ENCODE measurements at places on chromosomes 13 and 19.
A peak's percentile ranks its signal among the peaks of the same experiment; 100 is the strongest.

DNA sequence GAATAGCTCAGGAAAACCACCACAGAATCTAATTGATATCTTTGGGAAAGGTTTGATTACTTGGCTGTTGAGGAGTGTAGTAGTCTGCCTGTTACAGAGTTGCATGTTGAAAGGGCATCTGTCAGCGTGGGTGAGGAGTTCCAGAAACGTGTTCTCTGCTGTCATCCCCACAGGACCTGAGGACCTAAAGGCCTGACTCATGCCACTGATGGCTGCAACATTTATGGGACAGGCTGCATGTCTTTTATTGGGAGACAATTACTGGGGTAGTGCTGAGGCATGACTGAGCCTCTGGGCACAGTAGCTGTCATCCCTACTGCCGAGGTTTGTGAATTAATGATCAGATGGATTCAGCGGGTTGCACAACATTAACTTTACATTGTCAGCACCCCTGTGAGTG, 525.9 kb downstream of the GPC6 start:
- DNase-seq: no peak

DNA sequence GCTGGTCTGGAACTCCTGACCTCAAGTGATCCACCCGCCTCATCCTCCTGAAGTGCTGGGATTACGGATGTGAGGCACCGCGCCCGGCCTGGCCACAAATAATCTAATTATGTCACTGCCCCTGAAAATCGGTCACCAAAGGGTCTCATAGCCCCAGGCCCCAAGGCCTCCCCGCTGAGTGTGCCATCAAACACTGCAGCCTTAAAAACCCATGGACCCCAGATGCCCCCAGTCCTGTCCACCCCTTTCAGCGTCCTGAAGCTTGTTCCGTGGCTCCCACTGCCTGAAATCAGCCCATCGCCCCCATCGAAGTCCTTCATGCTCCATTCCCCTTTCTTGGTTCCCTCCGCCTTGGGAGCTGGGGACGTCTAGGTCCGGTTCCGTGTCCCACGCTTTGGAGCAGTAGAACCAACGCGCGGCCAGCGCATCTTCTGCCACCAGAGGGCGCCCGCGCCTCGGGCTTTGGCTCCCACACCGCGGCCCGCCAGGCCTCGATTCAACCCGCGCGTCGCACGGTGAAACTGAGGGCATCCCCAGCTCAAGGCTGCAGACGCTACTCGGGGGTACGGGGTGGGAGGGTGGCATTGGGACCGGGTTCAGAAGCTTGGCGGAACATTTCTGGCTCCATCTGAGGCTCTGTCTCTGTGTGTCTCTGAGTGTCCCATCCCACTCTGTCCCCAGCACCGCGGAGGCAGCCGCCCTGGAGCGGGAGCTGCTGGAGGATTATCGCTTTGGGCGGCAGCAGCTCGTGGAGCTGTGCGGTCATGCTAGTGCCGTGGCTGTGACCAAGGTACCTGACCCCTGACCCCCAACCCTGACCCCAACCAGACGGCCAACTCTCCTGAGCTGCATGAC, 3.5 kb downstream of the YJEFN3 start:
- peak; percentile 83 for DNase-seq

DNA sequence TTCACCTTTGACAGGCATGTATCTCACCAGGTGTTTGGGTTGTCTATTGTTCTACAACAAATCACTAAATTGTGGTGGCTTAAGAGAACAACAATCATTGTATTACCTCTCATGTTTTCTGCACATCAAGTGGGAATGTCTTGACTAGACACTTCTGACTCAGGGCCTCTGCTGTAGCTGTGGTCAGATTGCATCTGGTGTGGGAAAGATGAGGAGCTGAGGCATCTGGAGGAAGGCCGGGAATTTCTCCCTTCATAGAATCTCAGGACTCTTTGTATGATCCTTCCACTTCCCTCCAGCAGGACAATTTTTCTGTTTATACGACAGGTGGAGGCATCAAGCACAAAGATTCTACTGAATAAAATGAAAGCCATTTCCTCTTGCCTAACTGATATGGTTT, 511.8 kb upstream of the NBEA start:
- DNase-seq: no peak

DNA sequence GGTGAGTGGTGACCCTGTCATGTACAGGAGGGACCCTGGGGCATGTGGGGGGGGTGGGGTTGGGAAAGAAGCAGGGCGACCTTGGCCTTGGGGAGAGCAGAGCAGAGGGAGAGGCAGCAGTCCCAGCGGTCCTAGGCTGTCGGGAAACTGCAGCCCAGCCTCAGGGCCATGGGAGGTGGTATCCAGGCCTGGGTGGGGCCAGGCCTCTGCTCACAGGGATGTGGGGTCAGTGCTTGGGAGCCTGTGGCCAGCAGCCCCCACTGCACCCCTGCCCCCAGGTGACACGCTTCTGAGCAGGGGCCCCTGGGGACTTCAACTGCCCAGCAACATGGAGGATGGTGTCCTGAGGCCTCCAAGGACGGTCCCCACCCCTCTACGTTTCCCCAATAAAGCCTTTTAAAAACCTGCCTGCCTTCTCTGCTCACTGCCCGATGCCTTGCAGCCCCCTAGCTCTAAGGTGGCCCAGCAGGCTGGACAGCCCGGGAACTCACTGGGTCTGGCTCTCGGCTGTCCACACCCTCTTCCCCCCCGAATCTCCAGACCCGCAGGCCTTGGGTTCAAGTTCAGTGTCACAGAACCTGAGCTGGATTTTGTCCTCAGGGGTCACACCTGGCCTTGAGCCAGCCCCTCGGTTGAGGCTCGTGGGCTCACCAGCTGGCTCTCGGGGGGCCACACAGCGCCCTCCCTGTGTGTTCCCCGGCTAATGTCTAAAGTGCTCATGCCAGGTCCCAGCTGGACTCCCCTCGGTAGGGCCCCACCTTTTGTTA, 6.9 kb downstream of the PNKP start:
- no peak for DNase-seq

DNA sequence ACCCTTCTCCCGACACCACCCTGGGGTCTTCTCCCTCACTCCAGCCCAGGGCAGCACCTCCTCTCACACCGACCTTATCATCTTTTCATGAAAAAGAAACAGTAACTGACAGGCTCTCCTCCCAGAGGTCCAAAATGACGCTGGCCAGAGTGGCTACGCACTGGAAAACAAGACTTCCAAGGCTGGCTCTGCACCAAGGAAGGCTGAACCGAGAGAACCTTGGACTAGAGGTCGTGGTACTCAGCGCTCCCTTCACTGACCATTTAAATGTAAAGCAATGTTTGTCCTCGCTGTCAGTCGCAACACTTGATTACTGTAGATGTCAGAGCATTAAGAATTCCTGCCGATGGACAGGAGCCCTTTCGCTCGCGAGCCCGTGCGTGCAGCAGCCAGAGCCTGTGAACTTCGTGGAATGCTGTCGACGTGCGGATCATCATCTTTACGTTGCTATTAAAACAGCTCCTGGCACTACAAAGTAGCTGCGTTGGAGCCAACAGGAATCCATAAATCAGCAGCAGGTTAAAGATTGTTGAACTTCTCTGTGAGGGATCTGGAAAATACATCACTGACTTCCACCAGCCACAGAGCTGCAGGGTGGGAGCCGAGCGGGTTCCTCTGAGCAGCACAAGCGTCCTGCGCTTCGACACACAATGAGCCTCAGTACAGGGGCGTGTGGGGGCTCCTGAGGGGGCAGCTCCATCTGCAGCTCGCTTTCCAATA, 125.5 kb upstream of the MCF2L start:
- no peak for DNase-seq

DNA sequence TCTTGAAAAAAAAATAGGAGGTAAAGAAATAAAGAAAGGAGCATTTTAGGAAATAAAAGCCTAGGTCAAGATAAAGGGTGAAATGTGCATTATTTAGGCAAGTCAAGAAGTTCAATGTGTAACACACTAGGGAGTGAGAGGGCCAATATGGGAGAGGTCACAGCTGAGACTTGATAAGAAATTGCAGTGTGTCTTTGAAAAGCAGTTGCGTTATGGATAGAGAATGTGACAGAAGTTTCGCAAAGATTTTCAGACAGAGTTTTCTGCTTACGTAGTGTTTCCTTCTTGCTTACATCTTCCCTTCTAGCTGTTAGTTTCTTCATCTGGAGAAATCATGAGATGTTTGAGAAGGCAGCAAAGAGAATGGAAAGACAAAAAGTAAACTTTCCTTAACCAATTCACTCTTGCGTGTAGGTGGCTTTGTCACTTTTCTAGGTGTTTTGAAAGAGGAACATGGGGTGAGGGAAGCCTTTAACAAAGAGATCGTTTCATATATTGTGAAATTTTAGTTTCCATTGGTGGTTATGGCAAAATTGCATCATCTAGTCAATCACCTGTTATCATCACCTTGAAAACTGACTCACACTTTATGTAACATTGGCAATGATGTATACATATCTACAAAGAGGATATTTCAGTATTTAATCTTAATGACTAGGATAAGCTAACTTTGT, 975.5 kb downstream of the OLFM4 start:
- no peak for DNase-seq

- no peak for DNase-seq
Measured at GRCh38 chr13:39107561-39107960, 69.3 kb downstream of the NHLRC3 start.

GRCh38 chr19:54376610-54377285, 12.0 kb upstream of the LAIR1 start:
- no peak for DNase-seq

- no peak for DNase-seq
Measured at GRCh38 chr13:111027458-111028439, 87.4 kb upstream of the ARHGEF7 start.

- peak; percentile 29 for DNase-seq
Measured at GRCh38 chr19:34365463-34366401, 736 bp downstream of the GPI start.

GRCh38 chr19:14405758-14406644, 13.1 kb downstream of the DDX39A start:
- DNase-seq: peak; percentile 93

DNA sequence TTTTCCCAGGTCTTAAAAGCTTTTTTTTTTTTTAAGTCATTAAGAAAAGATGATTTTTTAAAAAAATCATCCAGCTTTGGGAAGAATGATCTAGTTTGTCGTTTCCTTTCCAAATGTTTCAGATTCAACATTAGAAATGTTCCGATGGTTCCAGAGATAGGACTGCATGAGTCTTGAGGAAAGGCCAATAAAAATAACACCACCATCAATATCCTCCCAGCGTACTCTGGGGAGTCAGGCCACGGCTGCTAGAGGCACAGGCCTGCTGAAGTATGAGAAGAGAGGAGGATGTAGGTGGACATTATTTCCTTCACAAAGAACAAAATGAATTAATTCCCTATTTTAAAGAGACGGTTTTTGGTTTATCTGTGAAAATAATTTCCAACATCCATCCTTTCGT, 60.0 kb upstream of the SHISA2 start:
- no peak for DNase-seq

DNA sequence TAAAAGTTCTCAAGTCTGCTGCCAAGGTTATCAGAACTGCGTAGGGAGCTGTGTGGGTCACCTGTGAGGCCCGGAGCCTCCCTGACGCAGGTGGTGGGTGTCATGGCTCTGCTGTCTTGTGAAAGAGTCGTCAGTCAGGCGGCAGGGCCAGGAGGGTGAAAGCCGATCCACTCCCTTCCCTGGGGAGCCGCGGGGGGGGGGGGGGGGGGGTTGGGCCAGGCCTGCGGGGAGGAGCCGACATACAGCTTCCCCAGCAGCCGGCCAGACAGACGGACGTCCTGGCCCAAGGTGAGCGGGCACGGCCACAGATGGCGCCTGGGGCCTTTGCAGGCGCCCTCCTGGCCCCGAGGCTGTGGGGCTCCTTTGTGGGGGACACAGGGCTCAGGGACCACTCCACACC, 12.4 kb downstream of the SBNO2 start:
- no peak for DNase-seq

- DNase-seq: no peak
Measured at GRCh38 chr13:23144431-23144830, 36.3 kb upstream of the SGCG start.

GRCh38 chr19:7099597-7099921, 30.1 kb downstream of the ZNF557 start:
- no peak for DNase-seq

GRCh38 chr19:10143681-10144080, 24.0 kb upstream of the EIF3G start:
- no peak for DNase-seq

DNA sequence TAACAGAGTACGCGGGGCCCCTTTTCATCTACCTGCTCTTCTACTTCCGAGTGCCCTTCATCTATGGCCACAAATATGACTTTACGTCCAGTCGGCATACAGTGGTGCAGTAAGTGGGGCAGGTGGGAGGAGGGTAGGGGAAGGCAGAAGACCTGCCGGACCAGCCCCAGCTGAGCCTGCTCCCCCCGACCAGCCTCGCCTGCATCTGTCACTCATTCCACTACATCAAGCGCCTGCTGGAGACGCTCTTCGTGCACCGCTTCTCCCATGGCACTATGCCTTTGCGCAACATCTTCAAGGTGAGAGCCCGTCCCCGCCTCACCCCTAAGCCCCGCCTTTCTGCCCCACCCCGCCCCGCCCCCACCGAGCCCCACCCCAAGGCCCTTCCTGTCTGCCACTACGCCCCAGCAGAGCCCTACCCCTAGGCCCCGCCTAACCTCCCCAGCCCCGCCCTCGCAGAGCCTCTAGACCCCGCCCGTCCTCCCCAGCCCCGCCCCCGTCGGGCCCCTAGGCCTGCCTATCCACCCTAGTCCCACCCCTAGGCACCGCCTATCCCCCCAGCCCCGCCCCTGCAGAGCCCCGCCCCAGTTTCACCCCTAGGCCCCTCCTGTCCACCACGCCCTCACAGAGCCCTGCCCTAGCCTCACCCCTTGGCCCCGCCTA, 7.7 kb downstream of the NDUFB7 start:
- DNase-seq: peak; percentile 79

GRCh38 chr13:27359199-27359821, 65.1 kb upstream of the GTF3A start:
- peak; percentile 85 for DNase-seq

GRCh38 chr19:584240-585001, 5.3 kb upstream of the HCN2 start:
- DNase-seq: peak; percentile 79

DNA sequence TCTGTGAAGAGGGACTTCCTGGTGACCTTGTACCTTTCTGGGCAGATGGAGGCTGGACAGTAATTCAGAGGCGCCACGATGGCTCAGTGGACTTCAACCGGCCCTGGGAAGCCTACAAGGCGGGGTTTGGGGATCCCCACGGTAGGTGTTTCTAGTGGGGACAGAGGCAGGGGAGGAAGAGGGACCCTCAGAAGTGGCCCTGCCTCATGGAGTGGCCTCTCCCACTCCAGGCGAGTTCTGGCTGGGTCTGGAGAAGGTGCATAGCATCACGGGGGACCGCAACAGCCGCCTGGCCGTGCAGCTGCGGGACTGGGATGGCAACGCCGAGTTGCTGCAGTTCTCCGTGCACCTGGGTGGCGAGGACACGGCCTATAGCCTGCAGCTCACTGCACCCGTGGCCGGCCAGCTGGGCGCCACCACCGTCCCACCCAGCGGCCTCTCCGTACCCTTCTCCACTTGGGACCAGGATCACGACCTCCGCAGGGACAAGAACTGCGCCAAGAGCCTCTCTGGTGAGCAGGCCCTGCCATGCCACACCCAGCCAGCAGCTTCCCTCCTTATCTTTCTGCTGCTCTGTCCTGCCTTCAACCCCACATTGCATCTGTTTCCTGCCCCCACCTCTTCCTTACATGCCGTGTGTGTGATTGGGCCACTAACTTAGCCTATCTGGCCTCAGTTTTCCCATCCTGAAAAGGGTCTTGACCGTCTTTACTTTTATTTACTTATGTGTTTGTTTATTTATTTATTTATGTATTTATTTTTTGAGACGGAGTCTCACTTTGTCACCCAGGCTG, 7.3 kb downstream of the ANGPTL4 start:
- DNase-seq: peak; percentile 78
